ENCODE measurements at places on chromosomes 5 and 9.

DNA sequence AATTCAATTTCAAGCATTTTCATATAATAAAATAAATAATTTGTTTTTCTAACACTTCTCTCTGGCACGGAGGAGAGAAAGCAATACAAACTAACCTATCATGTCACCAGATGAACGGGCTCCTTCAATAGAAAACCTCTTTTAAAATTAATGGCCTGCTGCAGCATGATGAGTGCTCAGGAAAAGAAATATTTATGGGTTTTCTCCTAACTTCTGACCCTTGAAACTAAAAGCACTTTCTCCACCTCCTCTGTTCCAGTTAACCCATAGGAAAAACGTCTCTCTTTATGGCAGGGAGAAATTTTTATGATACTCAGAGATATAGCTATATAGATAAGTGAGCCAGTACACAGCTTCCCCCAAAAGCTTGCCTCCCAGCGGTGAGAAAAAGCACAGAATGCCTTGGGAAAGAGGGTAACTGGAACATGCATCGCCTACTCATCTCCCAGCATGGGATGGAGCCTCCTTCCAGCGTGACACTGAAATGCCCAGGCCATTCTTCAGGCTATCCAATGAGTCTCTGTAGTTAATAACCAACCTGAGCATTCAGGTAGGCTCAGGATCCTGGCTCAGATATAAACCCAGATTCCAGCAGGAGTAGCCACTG lies 963.0 kb upstream of the DMAC1 start:
- no peak for DNase-seq

DNA sequence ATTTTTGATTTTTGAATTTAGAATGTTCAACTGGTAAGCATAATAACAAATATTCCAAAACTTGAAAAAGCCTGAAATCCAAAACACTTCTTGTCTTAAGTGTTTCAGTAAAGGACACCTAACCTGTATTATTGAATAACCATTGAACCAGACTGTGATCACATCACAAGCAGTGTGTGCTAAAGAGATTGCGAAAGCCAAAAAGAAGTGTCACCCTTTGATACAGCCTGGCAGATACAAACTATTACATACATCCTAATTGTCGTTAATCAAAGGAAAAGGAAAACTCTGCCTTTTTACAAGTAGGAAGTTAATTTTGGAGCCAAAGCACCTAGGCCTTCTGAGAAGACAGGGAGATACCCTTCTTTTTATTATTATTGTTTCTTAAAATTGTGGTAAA lies 8.4 kb upstream of the FAM120AOS start:
- peak; percentile 24 for DNase-seq

- DNase-seq: no peak
Observed at GRCh38 chr5:10676224-10676623, 84.8 kb downstream of the DAP start.

DNA sequence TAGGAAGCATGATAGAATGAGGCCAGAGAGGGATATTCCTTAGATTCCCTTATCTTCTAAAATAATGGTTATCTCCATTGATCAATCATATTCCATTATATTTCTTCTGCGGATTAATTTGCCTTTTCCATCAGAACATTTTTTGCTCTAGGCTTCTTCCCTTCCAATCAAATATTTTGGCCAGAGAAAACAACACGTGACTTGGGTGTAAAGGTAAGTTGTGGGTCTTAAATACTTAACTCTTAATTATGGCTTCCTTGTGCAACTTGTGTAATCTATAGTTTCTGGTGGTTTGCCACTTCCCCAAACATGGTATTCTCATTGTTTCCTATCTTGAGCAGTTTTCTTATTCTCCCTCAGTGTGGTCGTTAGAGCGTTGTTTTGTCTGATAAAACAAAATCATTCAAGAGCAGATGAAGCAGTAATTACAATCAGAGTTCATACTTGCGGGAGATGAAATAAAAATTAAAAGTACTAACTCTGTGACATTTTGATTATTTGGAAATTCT lies 889.3 kb downstream of the MAT2B start:
- DNase-seq: no peak

DNA sequence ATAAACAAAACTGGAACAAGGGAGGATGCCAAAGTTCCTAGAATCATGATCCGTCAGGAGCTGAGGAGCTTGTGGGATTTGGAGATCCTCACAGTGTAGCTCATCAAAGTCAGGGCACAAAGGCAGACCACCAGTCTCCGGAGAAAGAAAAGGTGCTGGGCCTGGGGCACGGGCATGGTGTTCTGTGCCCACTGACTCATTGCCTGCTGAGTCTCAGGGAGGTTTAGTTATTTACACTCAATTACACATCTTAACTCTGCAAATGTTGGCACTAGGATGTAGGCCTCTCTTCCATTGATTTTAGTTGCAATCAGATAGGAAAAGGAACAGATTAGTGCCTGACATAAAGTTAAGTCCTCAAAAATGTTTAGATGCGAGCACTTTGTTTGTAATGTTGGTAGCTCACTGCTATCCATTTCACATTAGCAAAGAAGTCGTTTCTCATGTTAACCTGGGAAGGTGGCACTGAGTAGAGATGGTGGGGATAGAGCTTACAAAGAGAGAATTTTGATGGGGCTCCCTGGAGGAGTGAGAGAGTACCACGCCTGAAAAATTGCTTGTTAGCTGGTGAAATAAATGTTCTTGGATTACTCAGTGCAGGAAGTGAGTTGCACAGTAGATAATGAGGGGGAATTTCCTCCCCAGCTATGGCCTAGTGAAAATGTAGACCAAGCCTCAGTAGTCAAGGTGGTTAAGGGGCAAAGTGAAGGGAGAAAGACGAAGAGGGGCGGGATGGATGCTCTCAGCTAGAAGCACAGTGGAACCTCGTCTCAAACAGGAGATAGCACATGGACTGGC lies 109.5 kb upstream of the CD180 start:
- peak; percentile 24 for DNase-seq

GRCh38 chr9:81566074-81566698 lies 123.2 kb downstream of the TLE1 start:
- DNase-seq: peak; percentile 28
